Progenitor cell of endocrine pancreas (in vitro differentiated cells): ENCODE measurements at places on chromosomes 1 and 21.

GRCh38 chr1:93501399-93501798, 53.5 kb downstream of the FNBP1L start:
- H3K4me1 ChIP-seq = peaks cover 26% of the 10 kb centered on the region
- H3K4me3 ChIP-seq = no peak overlapping the region
- no peak for DNase-seq
- H3K27me3 ChIP-seq = no peaks in the 10 kb centered on the region
- no peak overlapping the region for H3K27ac ChIP-seq
- peaks cover 24% of the 10 kb centered on the region for H3K36me3 ChIP-seq

DNA sequence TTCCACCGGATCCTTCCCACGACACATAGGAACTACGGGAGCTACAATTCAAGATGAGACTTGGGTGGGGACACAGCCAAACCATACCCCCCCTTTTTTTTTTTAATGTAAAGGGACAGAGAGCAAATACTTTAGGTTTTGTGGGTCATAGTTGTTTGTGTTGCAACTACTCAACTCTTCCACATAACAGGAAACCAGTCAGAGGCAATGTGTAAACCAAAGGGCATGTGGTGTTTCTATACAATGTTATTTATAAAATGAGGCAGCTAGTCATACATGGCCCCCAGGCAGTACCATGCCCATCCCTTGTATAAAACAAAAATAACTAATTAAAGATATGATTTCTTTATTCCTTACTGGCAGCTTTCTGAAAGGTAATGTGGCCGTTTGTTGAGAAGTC, 845.4 kb upstream of the ADAMTS5 start:
- no peak overlapping the region for H3K4me3 ChIP-seq
- H3K27me3 ChIP-seq = no peaks in the 10 kb centered on the region
- H3K4me1 ChIP-seq = no peaks in the 10 kb centered on the region
- H3K27ac ChIP-seq = no peak overlapping the region

- DNase-seq = no peak
- peaks cover 10% of the 10 kb centered on the region for H3K27me3 ChIP-seq
- H3K36me3 ChIP-seq = no peaks in the 10 kb centered on the region
- peaks cover 14% of the 10 kb centered on the region for H3K4me1 ChIP-seq
Observed at GRCh38 chr1:33903210-33903589, 39.3 kb downstream of the HMGB4 start.

- H3K36me3 ChIP-seq = peaks cover 15% of the 10 kb centered on the region
- H3K27me3 ChIP-seq = no peaks in the 10 kb centered on the region
- no peak overlapping the region for H3K27ac ChIP-seq
- no peak overlapping the region for H3K4me3 ChIP-seq
Observed at GRCh38 chr1:42311138-42311537, 23.9 kb downstream of the FOXJ3 start.

DNA sequence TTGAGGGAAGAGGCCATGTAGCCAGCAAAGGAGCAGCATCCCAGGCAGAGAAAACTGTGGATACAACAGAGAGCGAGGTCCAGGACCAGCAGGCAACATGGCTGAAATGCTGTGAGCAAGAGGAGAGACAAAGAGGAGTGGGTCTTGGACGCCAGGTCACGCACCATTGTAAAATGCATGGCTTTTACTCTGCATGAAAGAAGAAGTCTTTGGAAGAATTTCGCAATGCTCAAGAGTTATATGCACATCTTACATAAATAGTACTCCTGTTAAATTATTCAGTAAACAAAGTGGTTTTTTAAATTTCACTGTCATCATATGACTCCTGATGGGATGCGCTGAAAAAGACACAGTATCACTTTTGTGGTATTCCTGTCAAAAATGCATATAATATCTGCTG, 3.5 kb downstream of the CD244 start:
- H3K36me3 ChIP-seq = no peaks in the 10 kb centered on the region
- no peak for DNase-seq
- H3K4me1 ChIP-seq = no peaks in the 10 kb centered on the region
- no peak overlapping the region for H3K27ac ChIP-seq
- no peak overlapping the region for H3K4me3 ChIP-seq
